ENCODE measurements at places on chromosomes 2 and 18.

GRCh38 chr2:85405201-85406059 lies 4.7 kb downstream of the CAPG start:
- peak; percentile 43 for DNase-seq

GRCh38 chr2:45889620-45890370 lies 238.3 kb downstream of the PRKCE start:
- DNase-seq = no peak

- no peak for DNase-seq
These were observed 27.1 kb upstream of the OTOS start for GRCh38 chr2:240167588-240167880.

DNA sequence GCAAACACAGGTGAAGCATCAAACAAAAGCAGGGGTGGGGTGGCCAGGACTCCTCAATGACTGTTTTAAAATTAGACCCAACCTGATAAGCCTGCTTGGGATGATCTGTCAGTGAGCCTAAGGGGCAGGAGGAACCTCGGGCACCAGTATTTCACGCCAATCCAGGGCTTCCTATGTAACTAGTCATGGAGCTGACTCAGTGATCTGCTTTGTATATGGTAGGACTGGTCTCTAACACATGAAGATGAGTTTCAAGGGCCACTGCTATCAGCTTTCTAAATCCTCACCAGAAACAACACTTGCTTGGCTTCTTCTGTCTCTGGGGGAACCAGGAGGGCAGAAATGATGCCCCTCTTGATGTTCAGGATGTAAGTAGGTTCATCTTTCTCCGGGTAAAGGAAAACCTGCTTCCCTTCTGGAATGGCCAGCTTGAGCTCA lies 6.2 kb downstream of the APOB start:
- DNase-seq = no peak

- DNase-seq = no peak
These were observed 198.2 kb downstream of the SEPTIN10 start for GRCh38 chr2:109415581-109416013.

- no peak for DNase-seq
These were observed 120.7 kb downstream of the FSHR start for GRCh38 chr2:49033394-49034185.

DNA sequence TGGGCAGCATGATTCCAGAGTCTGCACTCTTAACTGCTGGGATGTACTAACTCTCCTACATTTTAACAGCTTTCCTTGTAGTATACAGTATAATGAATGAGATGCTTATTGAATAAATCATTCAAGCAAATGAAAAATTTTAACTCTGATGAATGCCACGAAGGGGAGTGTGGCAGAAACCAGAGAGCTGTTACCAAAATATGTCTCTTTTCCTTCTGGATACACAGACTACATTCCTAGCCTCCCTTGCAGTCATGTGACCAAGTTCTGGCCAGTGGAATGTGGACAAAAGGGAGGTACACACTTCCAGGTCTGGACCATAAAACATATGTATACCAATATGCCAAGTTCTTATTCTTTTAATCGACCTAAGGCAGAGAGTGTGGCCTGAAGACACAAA lies 1.7 kb upstream of the EML4 start:
- no peak for DNase-seq

DNA sequence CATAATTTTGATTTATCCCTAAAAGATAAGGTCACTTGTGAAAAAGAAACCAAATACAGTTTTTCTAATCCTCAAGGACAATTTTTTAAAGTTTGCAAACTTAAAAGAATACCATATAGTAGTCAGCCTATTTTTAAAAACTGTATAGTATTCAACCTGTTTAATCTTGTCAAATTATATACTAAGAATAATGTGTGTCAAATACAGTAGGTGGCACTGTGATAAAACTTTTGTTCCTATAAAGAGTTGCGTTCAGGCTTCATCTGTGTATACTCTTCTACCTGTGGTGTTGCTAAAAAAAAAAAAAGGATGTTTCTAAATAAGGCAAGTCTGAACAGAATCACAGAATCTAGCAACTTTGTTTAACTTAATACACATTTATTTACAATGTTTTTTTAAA lies 68.6 kb downstream of the CCDC138 start:
- no peak for DNase-seq

GRCh38 chr18:58808349-58808748 lies 56.3 kb upstream of the ZNF532 start:
- DNase-seq = no peak

GRCh38 chr2:217712431-217712830 lies 290.4 kb downstream of the TNS1 start:
- no peak for DNase-seq

GRCh38 chr2:218022851-218023530 lies 20.2 kb upstream of the TNS1 start:
- DNase-seq = no peak

DNA sequence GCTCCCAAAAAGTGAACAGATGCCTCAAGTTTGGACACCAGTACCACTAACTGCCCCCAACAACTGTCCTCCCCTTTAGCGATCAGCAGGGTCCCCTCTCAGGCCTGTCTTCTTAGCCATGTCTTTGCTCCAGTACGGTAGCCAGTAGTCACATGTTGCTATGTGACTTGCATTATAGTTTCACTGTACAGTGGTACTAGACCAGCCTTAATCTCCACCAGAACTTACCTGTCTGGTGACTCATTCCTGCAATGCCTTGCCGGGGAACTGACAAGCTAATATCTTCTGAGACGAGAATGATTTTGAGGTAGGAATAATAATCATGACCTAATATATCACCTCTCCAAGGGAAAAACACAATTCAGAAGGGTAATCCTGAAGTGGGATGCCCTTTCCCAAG lies 23.7 kb downstream of the ACMSD start:
- no peak for DNase-seq

DNA sequence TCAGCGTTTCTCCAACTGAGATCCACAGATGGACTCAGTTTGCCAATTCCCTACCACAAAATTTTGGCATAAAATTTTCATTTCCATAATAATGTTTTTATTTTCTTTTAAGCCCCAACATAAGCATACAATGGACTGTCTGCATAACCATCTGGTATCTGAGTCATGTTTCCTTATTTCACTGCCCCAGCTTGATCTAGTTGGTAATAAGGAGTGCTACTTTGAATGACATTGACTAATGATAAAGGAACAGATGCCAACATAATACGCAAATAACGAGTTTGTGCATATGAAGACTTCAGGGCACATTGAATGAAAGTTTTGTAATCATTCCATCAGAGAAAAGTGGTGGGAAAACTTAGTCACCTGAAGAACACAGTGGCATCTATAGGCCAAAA lies 8.8 kb upstream of the MBD2 start:
- no peak for DNase-seq

DNA sequence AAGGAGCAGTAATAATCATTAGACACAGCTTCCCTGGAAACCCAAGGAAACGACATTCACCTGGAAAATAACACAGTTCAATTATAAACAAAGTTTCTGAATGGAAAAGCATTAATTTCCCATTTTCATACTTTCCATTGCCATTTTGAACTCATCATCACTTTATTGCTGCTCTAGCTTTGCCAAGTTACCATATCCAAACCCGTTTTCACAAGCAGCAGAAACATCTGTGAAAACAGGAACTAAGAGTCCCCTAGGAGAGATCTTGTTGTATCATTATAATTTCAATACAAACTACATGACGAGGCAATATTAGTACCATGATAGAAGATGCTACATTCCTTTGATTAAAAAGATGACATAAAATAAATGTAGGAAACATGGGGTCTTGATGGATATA lies 597.0 kb upstream of the NRXN1 start:
- peak; percentile 4 for DNase-seq

- DNase-seq = no peak
These were observed 123.8 kb downstream of the AFF3 start for GRCh38 chr2:100018341-100019193.

GRCh38 chr2:182971820-182972547 lies 66.3 kb downstream of the NCKAP1 start:
- no peak for DNase-seq

- no peak for DNase-seq
These were observed 22.9 kb upstream of the TYMS start for GRCh38 chr18:634551-635045.

DNA sequence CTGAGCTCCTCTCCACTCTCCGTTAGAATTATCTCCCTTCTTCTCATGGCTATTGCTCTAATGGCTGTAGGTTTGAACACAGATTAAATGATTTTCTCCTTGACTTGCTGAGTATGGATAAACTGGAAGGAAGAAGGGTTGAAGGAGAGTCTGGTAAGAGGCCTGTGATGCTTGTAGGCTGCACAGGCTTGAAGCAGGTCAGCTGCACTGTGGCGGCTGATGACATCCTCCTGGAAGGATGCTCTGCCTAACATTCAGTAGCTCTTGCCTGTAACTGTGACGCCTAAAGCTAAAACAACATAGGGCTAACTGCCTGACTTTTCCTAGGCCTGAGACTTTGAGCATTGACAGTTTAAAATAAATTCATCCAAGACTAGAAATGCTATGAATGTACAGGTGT lies 166.3 kb downstream of the MREG start:
- peak; percentile 47 for DNase-seq

- DNase-seq = no peak
These were observed 67.4 kb upstream of the HS6ST1 start for GRCh38 chr2:128386066-128386465.

- DNase-seq = no peak
These were observed 92.6 kb downstream of the SPATS2L start for GRCh38 chr2:200399046-200399445.

GRCh38 chr18:51658436-51658835 lies 461.0 kb upstream of the MEX3C start:
- DNase-seq = no peak

DNA sequence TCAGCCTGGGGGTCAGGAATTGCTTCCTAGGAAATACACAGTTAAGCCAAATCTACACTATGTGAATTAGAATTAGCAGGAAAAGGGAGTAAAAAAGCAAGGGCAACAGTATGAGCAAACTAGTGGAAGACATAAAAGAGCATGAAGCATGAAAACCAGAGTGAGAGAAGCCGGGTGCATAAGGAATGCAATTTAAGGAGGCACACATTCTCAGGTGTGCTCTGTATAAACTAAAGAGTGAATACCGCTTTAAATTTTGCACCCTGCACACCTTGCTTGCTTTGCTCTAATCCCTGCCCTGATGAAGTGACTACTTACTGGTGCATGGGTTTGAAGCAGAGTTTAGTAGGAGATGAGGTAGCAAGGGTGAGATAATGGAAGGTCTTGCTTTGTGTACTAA lies 65.7 kb upstream of the EPHA4 start:
- DNase-seq = no peak

DNA sequence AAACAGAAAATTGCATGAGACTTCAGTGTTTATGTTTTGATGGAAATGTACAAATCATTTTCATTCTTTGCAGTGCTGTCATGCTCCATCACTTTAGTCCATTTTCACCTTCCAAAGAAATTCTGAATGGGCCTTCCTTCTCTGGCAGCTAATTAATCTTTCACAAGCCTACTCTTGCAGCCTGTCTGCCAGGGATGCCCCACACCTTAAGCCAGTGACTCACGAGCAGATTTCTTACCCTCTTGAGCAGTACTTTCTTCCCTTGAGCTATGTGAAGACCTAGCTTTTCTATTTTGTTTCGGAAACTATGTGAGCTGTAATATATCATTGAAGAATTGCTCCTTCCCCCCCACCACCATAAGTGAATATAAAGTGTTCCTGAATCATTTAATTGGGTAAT lies 404.3 kb upstream of the VWC2L start:
- DNase-seq = no peak

- no peak for DNase-seq
These were observed 72.3 kb downstream of the AAK1 start for GRCh38 chr2:69571189-69571588.

- no peak for DNase-seq
These were observed 757.4 kb downstream of the RNF144A start for GRCh38 chr2:7674606-7675005.

GRCh38 chr2:168450171-168450570 lies 5.9 kb upstream of the CERS6 start:
- no peak for DNase-seq

DNA sequence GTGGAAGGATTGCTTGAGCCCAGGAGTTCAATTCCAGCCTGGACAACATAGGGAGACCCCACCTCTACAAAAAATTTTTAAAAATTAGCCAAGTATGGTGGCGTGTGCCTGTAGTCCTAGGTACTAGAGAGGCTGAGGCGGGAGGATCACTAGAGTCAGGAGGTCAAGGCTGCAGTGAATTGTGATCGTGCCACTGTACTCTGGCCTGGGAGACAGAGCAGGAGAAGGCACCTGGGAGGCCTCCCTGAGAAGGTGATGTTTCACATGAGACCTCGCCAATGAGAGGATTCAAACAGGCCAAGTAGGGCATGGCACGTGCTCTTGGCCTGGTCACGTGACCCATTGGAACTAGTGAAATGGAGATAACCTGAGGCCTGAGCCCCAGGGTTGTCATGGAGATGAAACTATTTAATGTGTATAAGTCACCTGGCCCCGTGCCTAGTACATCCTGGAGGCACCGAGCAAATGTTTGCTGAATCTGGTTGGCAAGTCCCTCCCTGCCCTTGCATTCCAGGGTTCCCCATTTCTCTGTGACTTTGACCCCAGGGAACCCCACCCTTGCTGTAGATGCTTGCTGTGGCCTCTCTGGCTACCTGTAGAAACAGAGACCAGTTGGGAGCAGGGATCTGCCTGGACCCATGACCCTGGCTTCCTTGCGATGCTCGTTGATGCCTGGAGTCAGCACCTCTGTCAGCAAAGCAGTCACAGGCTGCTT lies 26.1 kb upstream of the ROCK2 start:
- peak; percentile 97 for DNase-seq

- no peak for DNase-seq
These were observed 5.5 kb downstream of the SALL3 start for GRCh38 chr18:78984941-78985784.

DNA sequence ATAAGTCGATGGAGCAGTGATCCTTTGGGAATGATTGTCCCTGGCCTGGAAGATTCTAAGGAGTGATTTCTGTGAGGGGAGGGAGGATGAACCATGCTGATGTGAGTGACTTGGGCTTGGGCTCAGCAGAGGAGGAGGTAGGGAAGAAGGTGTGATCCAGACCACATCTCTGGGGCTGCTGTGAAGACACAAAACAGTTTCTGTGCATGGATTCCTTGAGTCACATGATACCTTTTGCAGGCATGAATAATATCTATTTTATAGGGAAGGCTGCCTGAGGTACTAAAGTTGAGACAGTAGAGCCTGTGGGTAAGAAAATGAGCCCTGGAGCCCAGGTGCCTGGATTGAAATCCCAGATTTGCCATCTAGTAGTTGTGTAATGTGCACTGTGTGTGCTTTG lies 29.8 kb downstream of the SLC1A4 start:
- no peak for DNase-seq

DNA sequence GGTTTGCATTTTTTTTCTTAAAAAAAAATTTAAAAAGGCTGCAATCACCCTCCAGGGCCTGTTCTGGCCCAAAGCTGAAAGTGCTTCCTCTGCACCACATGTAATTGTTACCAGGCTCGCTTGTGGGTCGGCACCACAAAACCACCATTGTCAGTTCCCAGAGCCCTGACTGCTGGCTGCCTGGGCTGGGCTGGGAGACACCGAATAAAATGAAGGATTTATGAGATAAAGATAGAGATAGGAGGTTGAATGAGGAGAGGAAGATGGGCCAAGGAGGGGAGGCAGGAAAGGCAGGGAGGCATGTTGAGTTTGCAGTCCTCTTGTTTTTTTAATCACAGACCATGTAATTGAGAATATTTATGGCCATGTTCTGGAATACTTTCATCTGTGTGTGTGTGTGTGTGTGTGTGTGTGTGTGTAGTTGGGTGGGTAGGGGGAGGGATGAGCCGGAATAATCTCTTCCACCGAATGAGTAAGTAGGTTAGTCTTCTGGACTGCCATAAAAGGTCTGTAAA lies 14.7 kb downstream of the NRP2 start:
- no peak for DNase-seq

- no peak for DNase-seq
These were observed 1.8 kb downstream of the DSC3 start for GRCh38 chr18:31040686-31041270.

- no peak for DNase-seq
These were observed 76.6 kb upstream of the DDX18 start for GRCh38 chr2:117737846-117738245.
